ENCODE measurements at places on chromosomes 1 and 21.
A peak's percentile ranks its signal among the peaks of the same experiment; 100 is the strongest.

GRCh38 chr1:82483146-82483545 lies 682.4 kb downstream of the ADGRL2 start:
- DNase-seq: no peak

- DNase-seq: no peak
Measured at GRCh38 chr1:44932151-44932550, 54.2 kb downstream of the EIF2B3 start.

DNA sequence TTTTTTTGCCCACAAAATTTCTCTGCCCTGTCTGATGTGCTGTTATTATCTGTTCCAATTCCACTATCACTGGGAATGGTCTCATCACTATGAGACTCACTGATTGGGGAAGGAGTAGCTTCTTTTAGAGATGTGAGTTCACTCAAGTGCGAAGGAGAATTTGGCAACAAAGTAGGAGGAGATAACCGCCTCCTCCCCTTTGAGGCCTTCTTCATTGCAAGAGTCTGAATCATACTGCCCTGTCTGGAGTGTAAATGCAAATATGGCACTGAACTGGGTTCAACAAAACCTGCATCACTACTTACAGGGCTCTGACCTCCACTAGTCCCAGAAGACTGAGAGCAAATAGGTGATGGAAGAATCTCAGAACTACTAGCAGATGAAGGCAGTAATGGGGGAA lies 83.4 kb downstream of the ASH1L start:
- DNase-seq: no peak

- peak; percentile 94 for DNase-seq
Measured at GRCh38 chr1:174022080-174022975, at the start of gene RC3H1. RC3H1 (minus strand) TSS chr1:174022357; CDS start chr1:173992985, 29,372 bp downstream.

- DNase-seq: no peak
Measured at GRCh38 chr21:41767606-41768436, 969 bp upstream of the RIPK4 start.

DNA sequence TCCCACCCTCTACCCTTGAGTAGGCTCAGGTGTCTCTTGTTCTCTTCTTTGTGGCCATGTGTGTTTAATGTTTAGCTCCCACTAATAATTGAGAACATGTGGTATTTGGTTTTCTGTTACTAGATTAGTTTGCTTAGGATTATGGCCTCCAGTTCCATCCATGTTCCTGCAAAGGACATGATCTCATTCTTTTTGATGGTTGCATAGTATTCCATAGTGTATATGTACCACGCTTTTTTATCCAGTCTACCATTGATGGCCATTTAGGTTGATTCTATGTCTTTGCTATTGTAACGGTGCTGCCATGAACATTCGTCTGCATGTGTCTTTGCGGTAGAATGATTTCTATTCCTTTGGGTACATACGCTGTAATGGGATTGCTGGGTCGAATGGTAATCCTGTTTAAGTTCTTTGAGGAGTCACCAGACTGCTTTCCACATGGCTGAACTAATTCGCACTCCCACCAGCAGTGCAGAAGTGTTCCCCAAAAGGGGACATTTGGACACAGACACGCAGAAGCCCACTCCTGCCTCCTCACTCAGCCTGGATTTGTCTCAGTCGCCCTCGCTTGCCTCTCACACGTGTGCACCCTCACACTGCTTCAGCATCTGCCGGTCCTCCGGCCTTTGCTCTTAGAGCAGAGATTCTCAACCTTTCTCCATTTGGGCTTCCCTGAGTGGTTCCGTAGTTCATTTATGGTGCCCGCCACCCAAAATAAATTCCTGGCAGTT lies 3.7 kb downstream of the MX2 start:
- DNase-seq: no peak

DNA sequence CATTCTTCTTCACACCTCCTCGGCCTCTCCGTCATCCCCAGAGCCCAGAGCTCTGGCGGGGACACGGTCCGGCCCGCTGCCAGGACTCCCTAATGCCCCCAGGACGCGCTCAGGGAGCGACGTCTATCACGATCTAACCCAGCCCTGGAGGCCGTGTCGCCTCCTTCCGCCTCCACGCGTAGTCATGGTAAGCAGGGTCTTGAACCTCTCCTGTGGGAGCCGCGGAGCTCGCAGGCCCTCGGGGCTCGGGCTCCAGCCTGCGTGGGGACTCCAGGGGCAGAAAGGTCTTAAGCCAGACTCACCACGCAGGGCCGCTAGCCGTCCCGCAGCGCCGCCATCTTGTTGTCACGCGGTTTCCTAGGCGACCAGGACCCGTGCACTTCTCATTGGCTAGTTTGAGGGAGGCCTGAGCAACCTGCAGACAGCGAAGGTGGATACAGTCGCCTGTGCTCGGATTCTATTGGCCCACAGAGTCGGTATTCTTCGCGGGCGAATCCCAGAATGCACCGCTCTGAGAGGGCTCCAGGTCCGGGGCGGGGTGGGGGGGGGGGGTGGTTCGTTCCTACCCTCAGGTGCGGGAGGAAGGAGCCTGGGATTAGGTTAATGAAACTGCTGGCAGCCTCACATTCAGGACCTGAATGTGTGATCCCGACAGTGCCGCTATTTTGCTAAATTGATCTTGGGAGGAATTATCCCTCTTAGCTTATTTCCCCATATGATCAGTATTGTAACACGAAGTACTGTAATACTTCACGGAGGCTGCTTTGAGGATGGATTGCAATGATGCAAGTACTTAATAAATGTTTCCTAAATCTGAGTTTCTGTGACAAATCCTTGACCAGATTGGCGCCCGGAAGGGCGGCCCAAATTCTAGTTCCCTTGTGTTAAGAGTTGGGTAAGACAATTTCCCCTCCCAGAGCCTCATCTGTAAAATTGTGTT lies at the start of gene UBXN11:
UBXN11 (minus strand) TSS at position 347 of the 940 bp plus-strand sequence. CDS start 3,753 bp downstream, outside the sequence.
- peak; percentile 97 for DNase-seq

- peak; percentile 65 for DNase-seq
Measured at GRCh38 chr1:29410476-29410875, 174.2 kb downstream of the PTPRU start.

DNA sequence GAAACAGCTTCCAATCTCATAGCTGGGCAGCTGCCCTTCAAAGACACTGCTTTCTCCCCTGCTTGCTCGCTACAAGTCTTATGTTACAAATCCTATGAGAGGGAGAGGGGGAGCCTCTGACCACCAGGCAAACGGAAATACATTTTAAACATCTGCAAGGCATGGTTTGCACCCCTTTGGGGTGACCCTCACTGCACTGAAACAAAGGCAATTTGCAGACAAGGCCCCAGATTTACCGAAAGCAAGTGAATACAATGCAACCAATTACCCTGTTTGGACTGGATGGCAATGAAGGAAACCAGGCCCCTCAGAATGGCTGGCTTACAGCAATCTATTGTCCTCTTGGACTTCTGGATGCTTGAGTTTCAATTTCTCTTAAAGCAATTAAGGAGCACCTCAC lies 11.8 kb upstream of the ATP13A2 start:
- no peak for DNase-seq

DNA sequence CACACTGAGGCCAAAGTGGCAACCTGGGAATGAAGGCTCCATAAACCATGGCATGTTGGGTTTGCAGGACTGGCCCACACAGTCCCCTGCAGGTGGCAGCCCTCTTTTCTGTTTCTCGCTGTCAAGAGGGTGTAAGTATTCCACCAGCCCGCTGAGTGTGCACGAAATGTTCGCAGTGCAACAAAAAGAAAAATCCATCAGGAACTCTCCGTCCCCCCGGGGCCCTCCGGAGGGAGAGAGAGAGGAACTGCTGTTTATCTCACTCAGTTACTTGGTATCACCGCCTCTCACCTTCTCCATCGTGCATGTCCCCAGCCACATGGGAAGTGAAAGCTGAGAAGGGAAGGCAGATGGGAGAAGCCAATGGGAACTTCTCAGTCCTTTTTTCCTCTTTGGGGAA lies 38.3 kb downstream of the NCF2 start:
- no peak for DNase-seq

- no peak for DNase-seq
Measured at GRCh38 chr1:118322331-118322730, 137.3 kb upstream of the SPAG17 start.

- DNase-seq: no peak
Measured at GRCh38 chr1:231272173-231272572, 31.2 kb downstream of the GNPAT start.

GRCh38 chr1:88333086-88333695 lies 350.9 kb upstream of the PKN2 start:
- DNase-seq: no peak

GRCh38 chr1:205261946-205262691 lies 34.4 kb downstream of the TMCC2 start:
- DNase-seq: no peak

- no peak for DNase-seq
Measured at GRCh38 chr21:25457411-25457810, 149.9 kb downstream of the MRPL39 start.

- no peak for DNase-seq
Measured at GRCh38 chr1:7322912-7323311, 448.2 kb upstream of the VAMP3 start.

- DNase-seq: no peak
Measured at GRCh38 chr1:37831809-37832208, 23.8 kb upstream of the YRDC start.

GRCh38 chr1:155017946-155018316 lies 15.3 kb downstream of the ZBTB7B start:
- no peak for DNase-seq

GRCh38 chr1:211698161-211699026 lies 23.0 kb upstream of the NEK2 start:
- DNase-seq: peak; percentile 39

GRCh38 chr1:54188291-54188690 lies 11.5 kb downstream of the CYB5RL start:
- no peak for DNase-seq

- no peak for DNase-seq
Measured at GRCh38 chr1:159646687-159647086, 59.1 kb downstream of the APCS start.

GRCh38 chr1:94609619-94610018 lies 68.1 kb upstream of the F3 start:
- DNase-seq: no peak

GRCh38 chr1:36585569-36586548 lies 103.1 kb upstream of the CSF3R start:
- peak; percentile 75 for DNase-seq

- DNase-seq: no peak
Measured at GRCh38 chr1:220281159-220281574, 8.9 kb upstream of the RAB3GAP2 start.

DNA sequence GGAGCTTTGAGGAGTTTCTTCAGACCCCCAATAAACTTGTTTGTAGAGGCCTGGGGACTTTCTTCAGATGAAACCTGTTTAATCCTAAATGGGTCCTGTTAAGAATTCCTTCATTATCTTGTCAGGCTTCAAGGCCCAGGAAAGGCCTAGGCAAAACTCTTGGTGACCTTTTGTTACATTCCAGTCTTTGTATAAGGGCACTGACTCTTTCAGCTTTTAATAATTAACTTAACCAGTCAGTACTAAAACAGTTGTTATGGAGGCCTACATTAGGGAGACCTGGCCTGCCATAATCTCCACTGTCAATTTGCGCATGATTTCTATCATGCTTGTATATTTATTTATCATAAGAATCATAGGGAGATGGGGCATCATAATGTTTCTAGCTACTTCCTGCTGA lies 110.2 kb downstream of the FCRL5 start:
- DNase-seq: no peak

GRCh38 chr1:202656057-202656456 lies 54.2 kb downstream of the SYT2 start:
- DNase-seq: no peak

DNA sequence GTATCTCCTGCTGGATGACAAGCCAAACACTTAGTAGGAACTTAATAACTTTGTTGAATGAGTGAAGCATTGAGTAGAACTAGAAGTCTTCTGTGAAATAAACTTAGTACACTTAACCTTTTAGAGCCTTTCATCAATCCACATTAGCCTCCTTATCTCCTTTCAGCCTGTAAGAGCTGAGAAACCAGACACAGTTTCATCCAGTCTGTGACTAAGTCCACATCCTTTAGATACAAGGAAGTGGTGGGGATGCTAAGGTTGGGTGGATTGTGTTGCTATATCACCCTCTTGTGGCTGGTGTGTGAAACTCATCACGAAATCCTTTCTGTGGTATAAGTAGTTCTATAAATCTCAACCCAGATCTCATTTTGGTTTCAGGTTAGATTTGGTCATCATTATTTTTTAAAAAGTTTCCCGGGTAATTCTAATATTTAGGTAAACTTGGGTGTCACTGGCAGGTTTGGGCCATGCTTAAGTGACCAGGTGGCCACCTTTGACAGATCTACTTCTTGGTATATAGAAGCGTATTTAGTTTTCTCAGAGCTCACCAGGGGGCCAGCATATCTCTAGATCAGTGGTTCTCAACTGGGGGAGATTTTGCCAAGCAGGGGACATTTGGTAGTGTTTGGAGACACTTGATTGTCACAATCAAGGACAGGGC lies 27.8 kb upstream of the CD84 start:
- peak; percentile 66 for DNase-seq

DNA sequence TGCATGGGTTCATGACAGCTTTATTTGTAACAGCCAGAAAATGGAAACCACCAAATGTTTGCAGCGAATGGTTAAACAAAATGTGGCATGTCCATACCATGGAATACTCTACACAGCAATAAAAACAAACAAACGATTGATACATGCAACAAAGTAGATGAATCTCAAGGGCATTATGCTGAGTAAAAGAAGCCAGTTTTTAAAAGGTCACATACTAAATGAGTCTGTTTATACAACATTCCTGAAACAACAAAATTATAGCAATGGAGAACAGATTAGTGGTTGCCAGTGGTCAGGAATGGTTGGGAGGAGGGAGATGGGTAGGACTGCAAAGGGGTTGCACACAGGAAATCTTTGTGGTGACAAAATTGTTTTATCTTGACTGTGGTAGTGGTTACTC lies 202.4 kb upstream of the UBE2U start:
- DNase-seq: no peak

- DNase-seq: no peak
Measured at GRCh38 chr1:182617734-182618351, 13.7 kb upstream of the RGS16 start.

DNA sequence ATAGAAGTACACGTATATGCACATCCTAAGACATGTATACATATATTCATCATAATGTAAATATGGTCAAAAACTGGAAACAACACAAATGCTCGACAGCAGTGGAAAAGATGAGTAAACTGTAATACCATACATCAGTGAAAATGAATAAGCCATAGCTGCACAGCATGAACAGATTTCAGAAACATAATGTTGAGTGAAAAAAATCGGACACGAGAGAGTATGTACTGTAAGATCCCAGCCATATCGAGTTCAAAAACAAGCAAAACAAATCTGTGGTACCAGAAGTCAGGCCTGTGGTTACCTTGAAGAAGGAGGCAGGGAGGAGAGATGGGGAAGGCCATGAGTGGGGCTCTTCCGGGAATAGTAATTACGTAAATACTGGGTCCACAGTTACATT lies 90.4 kb downstream of the GLIS1 start:
- no peak for DNase-seq
